Stimulated activated CD4-positive, alpha-beta T cell treated with anti-CD3 and anti-CD28 coated beads, Interleukin-4, amount 100 ng/mL, for 24 hours (primary cell): ENCODE measurements at places on chromosomes 1 and 21.

DNA sequence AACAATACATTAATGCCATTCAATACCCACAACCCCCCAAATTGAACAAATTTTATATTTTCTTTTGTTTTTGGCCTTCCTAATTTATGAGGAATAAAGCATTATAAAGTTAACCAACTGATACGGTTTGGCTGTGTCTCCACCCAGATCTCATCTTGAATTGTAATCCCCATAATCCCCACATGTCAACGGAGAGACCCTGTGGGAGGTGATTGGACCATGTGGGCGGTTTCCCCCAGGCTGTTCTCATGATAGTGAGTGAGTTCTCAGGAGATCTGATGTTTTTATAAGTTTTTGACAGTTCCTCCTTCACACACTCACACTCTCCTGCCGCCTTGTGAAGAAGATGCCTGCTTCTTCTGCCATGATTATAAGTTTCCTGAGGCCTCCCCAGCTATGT lies 6.4 kb upstream of the MCOLN3 start:
- no peak for DNase-seq

- DNase-seq: no peak
Measured at GRCh38 chr21:42997053-42997452, 22.7 kb downstream of the PKNOX1 start.

GRCh38 chr21:43921571-43921978 lies 56.6 kb downstream of the AGPAT3 start:
- DNase-seq: peak; percentile 24

DNA sequence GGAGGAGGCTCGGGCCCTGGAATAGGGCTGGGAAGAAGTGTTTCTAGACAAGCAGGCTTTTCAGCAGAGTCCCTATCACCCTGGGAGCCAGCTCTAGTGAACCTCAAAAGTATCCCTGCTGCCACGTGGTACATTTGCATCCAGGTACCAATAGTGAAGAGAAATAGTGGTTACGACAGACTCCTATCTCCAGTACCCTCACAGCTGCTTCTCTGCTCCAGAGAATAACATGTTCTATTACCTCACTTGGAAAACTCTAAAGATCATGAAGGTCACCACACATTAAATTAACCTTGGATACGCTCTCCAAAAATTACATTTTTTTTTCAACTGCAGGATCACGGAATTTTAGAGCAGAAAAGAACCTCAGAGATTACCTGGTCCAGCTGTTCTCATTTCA lies 230.4 kb upstream of the PLD5 start:
- DNase-seq: no peak

GRCh38 chr1:110196917-110197765 lies 13.0 kb upstream of the KCNC4 start:
- DNase-seq: peak; percentile 58

DNA sequence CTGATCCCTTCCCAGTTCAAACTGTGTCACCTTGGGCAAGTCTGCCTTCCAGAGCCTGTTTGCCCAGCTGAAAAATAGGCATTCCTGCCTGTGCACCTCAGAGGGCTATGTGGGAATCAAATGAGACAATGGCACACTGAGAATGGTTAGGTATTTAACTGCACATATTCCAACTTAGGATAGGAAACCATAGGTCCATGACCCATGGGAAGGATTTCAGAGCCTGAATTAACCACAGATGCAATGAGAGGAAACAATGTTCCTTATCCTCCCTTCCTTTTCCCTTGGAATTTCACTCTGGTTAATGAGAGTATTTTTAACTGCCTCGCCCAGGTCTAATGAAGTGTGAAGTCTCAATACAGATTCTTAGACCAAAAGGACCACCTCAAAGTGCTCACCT lies 12.7 kb downstream of the PAFAH2 start:
- no peak for DNase-seq

DNA sequence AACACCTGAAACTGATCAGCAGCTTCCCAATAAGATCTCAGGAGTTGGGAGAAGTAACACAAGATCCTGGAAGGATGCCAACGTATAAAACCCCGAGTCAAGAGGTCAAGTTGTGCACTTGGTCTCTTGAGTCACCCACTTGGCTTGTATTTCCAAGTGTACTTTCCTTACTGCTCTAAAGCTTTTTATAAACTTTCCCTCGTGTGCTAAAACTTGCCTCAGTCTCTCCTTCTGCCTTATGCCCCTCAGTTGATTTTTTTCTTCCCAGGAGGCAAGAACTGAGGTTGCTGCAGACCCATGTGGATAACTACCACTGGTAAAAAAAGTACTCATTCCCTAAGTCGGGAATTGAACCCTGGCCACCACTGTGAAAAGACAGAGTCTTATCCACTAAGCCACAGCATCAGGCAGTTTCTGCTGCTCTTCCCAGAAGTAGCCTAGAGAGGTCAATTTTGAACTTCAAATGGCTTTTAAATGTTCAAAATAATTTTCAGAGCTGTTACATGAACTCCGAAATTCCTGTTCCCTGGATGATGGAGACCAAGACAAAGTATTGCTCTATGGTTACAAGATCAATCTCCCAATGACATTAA lies 28.9 kb downstream of the ITLN2 start:
- no peak for DNase-seq

- no peak for DNase-seq
Measured at GRCh38 chr1:199290186-199290585, 651.3 kb downstream of the PTPRC start.

DNA sequence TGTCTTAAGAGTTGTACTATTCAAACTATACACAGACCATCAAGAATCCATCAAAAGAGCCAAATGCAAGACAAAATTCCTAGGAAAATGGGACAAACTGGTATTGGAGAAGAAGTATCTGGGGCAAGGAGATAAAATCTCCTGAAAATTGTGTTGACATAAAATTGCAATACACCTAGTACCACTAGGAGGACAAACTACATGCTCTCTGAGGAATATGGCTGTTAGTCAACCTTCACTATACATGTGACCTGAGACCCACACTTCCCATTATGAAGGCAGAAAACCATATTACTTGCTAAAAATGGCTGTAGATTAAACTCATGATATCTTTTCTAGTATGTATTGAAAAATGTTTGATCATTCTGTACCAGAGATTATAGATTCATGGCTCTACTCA lies 30.0 kb downstream of the IRF2BP2 start:
- DNase-seq: no peak

DNA sequence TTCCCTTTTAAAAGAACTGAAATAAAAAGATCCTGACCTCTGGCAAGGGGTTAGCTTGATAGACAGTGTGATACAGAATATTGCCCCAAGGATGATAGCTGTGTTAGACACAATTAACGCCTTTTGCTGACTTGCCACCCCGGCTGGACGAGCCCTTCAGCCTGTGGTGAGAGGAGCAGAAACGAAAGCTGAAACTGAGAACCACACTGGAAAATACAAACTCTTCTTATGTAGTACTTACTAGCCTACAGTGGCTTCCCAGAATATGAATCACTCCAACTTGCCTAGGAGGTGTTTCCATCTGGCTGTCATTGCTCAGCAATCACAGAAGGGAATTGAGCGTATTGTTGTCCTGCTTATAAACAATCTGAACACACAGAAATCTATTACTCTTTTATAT lies 22.9 kb downstream of the SAMSN1 start:
- peak; percentile 62 for DNase-seq

- peak; percentile 10 for DNase-seq
Measured at GRCh38 chr1:94335950-94336349, 82.2 kb upstream of the ABCD3 start.

DNA sequence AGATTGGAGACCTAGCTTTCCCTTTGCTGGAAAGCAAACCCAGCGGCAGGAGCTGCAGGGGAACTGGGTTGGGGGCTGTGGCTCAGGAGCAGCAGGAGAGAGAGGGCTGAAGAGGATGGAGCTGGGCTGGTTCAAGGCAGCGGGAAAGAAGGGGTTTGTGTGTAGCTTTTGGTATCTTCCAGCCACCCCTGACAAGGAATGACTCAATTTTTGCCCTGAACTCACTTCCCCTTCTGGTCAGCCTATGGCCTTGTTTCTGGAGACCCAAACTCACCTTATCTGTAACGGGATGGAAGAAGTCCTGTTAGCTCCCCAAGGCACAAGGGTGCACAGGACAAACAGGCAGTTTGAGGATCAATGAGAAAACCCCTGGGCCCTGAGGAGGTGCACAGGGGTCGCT lies 13.1 kb downstream of the C1orf115 start:
- no peak for DNase-seq
